ENCODE measurements at places on chromosomes 16 and 17. TPM values are rescaled to one million over a fixed set of nuclear protein-coding genes. Genes with fewer than 3 reads are reported as not detected.

Gene NGFR
- 0.26 TPM for total RNA-seq

Gene PABPN1L
- total RNA-seq: not detected

Gene PCTP
- total RNA-seq: 12.3 TPM

Gene PPP1R27
- not detected for total RNA-seq

Gene ADAT1
- total RNA-seq: 28.1 TPM

Gene CIAO3
- 24.3 TPM for total RNA-seq

Gene ABCA8
- total RNA-seq: 78.8 TPM

Gene C16orf87
- total RNA-seq: 3.0 TPM

Gene RAB11FIP4
- total RNA-seq: 0.16 TPM

Gene TBC1D26
- under 0.01 TPM for total RNA-seq

Gene OTOA
- total RNA-seq: under 0.01 TPM

Gene YBX2
- total RNA-seq: not detected

All from bronchial smooth muscle cell (primary cell).